ENCODE measurements at places on chromosomes 16 and 17. TPM values are rescaled to one million over a fixed set of nuclear protein-coding genes. Genes with fewer than 3 reads are reported as not detected.

DNA sequence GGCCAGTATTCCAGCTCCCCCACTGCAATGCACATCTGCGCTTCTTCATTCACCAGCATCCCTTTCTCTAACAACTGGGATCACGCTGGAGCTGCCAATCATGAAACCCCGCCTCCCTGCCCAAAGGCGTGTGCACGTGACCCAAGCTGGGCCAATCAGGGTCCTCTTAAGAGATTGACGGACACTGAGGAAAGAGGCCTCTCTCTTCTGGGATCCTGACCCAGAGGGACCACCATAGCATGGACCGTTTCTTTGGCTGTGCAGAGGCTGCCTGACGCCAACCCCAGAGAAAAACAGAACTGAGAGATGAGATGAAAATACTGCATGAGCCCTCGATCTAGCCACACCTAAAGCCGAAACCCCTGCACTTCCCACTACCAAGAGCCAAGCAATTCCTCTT is 32.0 kb downstream of the COTL1 start:
- no peak overlapping the region for H3K27ac ChIP-seq
- DNase-seq: no peak
- H3K4me1 ChIP-seq: peaks cover 6% of the 10 kb centered on the region
- no peaks in the 10 kb centered on the region for H3K27me3 ChIP-seq
- no peak overlapping the region for H3K4me3 ChIP-seq
- H3K36me3 ChIP-seq: peaks cover 4% of the 10 kb centered on the region

GRCh38 chr17:61144617-61145564 is 254.8 kb upstream of the TBX2 start:
- peak overlapping the region; percentile 59 for H3K27ac ChIP-seq
- H3K36me3 ChIP-seq: no peaks in the 10 kb centered on the region
- H3K4me3 ChIP-seq: no peak overlapping the region
- H3K4me1 ChIP-seq: peaks cover 3% of the 10 kb centered on the region

DNA sequence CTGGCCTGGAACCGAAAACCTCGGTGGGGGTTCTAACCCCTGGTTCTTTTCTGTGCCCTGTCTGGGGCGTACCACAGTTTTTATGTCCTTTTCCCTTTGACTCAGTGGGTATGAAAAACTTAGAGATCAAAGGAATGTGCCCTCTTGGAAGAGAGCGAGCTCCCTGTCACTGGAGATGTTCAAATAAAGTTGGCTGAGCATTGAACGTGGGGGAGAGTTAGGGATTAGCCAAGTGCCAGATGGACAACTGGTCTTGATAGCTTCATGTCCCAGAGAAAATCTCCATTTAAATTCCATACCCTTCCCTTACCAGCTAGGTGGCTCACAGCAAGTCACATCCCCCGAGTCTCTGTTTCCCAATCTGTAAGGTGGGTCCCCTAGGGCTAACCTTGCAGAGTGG is 9.5 kb downstream of the ADGRG1 start:
- peak overlapping the region; percentile 82 for H3K27ac ChIP-seq
- H3K27me3 ChIP-seq: no peaks in the 10 kb centered on the region
- no peak overlapping the region for H3K4me3 ChIP-seq
- no peaks in the 10 kb centered on the region for H3K36me3 ChIP-seq
- no peak for DNase-seq

- H3K4me3 ChIP-seq: peak within 1 kb of the TSS; percentile 71
- H3K27me3 ChIP-seq: no peaks in the 10 kb centered on the region
- peak within 1 kb of the TSS; percentile 87 for H3K27ac ChIP-seq
- peak; percentile 98 for DNase-seq
These were observed at the start of gene ECI1 for GRCh38 chr16:2251296-2252111. TSS of gene ECI1 (minus strand) at chr16:2251587. CDS start at chr16:2251566, 21 bp downstream.

GDPD3 gene
- 5.1 TPM for total RNA-seq

SYNGR3 gene
- 0.40 TPM for total RNA-seq

IGSF6 gene
- total RNA-seq: 35.7 TPM

GPR142 gene
- not detected for total RNA-seq

OMG gene
- total RNA-seq: 26.2 TPM

CYGB gene
- 20.0 TPM for total RNA-seq

RSPRY1 gene
- 71.7 TPM for total RNA-seq
